ENCODE measurements at places on chromosomes 5 and 9.
A peak's percentile ranks its signal among the peaks of the same experiment; 100 is the strongest.

- DNase-seq, result peak; percentile 49
Observed at GRCh38 chr5:172411484-172412072, 42.7 kb downstream of the SH3PXD2B start.

DNA sequence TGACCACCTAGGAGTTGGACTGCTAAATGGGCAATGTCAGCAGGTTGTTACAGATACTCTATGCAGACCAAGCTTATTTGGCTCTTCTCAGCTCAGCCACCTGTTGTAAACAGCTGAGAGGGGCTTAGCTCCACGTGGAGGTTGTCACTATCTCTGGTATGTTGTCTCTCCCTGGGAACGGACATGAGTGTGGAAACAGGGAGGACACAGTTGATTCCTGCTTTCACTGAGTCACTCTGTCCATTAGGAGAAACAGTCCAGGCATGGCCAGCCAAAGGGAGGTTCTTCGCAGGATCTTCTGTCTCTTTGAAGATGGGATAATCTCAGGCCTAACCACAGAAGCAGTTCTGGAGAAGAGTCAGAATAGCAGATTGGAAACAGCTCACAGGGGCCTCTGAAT lies 121.2 kb downstream of the PALM2AKAP2 start:
- DNase-seq, result no peak

DNA sequence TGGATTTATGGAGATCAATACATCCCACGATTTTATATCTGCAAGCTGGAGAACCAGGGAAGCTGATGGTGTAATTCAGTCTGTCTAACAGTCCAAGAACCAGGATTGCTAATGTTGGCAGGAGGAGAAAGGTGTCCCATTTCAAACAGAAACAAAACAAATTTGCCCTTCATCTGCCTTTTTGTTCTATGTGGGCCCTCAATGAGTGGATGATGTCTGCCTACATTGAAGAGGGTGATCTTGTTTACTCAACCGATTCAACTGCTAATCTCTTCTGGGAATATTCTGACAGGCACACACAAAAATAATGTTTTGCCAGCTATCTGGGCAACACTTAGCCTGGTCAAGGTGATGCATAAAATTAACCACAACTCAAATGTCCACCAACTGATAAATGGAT lies 65.1 kb upstream of the IL33 start:
- DNase-seq, result no peak

DNA sequence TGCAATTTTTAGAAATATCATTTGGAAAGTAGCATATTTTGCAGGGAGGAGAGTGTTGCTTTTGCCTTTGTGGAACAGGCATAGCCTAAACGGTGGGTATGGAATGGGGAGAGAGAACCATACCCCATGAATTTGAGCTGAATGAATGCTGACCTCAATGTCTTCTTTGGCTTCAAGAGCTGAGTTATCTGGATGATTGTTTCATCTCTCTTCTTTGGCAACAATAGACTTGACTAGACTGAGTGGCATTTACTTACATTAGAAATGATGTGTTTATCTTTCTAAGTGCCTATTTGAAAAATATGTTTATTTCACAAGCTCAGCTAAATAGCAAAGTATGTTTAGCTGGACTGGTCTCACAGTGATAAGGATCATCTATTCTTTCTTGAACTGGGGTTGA lies 42.8 kb downstream of the SPEF2 start:
- no peak for DNase-seq

GRCh38 chr9:12794101-12794799 lies 19.4 kb downstream of the LURAP1L start:
- no peak for DNase-seq

- DNase-seq, result no peak
Observed at GRCh38 chr9:128969491-128969890, 22.0 kb downstream of the NUP188 start.

- DNase-seq, result no peak
Observed at GRCh38 chr5:123157791-123158581, 68.9 kb downstream of the PRDM6 start.

- DNase-seq, result no peak
Observed at GRCh38 chr5:158796812-158797497, 302.8 kb downstream of the EBF1 start.

All from stimulated activated CD4-positive, alpha-beta T cell treated with anti-CD3 and anti-CD28 coated beads, Interleukin-15, amount 100 ng/mL, for 48 hours (primary cell).